ENCODE measurements at places on chromosomes 1 and 21.

DNA sequence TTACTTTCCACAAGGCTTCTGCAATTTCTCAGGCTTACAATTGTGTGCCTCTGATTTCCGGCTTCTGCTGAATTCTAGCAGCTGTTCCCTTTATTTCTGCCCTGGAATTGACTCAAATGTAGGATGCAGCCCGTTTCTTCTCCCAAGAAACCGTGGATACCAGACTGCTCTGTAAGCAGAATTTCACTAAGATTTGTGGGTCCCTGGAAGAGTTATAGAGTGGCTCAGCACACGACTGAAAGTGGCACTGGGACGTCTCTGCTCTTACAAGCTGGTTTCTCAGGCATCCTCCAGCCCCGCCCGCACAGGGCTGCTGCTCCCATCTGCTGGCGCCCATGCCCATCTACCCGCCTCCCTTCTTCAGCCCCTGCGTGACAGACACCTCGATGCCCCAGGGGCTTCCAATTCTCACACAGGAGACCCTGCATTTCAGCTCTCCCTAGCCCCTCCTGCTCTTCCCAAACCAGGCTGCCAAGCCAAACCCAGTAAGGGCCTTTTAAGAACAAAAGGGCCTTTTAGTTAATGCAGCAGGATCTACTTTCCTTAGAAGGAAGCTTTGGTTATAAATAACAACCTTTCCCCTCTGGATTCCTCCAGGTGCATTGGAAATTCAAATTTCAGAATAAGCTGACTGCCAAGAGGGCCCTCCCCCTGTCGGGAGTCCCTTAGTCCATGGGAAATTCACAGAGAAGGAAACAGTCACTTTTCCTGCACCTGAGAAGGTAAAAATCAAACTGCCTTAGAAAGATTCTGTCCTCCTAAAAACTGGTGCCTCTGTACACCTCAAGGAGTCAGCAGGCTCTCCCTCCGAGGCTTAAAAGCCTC lies 45.4 kb upstream of the TENT5B start:
- DNase-seq: no peak
- H3K27me3 ChIP-seq: no peaks in the 10 kb centered on the region
- no peak overlapping the region for H3K4me3 ChIP-seq
- H3K4me1 ChIP-seq: no peaks in the 10 kb centered on the region
- H3K27ac ChIP-seq: no peak overlapping the region

DNA sequence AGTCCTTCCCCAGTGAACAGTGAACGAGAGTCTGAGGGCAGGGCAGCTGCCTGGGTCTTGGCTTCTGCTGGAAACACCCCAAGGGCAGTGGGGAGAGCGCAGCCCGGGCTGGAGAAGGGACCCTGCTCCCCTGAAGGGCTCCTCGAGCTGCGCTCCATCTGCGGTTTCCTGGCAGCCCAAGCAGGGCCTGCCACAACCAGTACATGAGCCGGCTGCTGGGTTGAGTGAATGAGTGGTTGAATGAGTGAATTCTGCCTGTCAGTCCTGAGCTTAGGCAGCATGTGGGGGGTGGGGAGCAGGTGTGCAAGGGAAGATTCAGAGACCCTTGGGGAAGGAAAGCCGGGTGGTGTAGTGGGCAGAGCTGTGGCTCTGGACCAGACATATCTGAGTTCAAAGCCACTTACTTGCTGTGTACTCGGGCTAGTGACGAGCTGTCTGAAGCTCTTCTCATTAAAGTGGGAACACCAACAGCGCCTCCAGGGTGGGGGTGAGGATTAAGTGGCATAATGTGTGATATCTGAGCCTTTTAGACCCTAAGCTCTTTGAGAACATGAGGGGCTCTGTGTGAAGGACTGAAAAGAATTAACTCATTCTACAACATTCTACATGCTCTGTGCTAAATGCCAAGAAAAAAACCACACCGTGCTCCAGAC lies 3.7 kb downstream of the OPRD1 start:
- no peaks in the 10 kb centered on the region for H3K36me3 ChIP-seq
- no peak overlapping the region for H3K27ac ChIP-seq
- DNase-seq: no peak
- H3K4me3 ChIP-seq: no peak overlapping the region
- no peaks in the 10 kb centered on the region for H3K4me1 ChIP-seq

- H3K36me3 ChIP-seq: no peaks in the 10 kb centered on the region
- DNase-seq: no peak
- H3K4me3 ChIP-seq: no peak overlapping the region
- H3K4me1 ChIP-seq: no peaks in the 10 kb centered on the region
- H3K27ac ChIP-seq: no peak overlapping the region
- peaks cover 16% of the 10 kb centered on the region for H3K27me3 ChIP-seq
Measured at GRCh38 chr1:212952641-212952976, 2.3 kb downstream of the VASH2 start.

- H3K27me3 ChIP-seq: no peaks in the 10 kb centered on the region
- no peak overlapping the region for H3K27ac ChIP-seq
- H3K4me3 ChIP-seq: no peak overlapping the region
- DNase-seq: no peak
- H3K4me1 ChIP-seq: no peaks in the 10 kb centered on the region
- H3K36me3 ChIP-seq: no peaks in the 10 kb centered on the region
Measured at GRCh38 chr1:70819785-70820184, 227.8 kb downstream of the PTGER3 start.
